ENCODE measurements at places on chromosomes 13 and 19.

DNA sequence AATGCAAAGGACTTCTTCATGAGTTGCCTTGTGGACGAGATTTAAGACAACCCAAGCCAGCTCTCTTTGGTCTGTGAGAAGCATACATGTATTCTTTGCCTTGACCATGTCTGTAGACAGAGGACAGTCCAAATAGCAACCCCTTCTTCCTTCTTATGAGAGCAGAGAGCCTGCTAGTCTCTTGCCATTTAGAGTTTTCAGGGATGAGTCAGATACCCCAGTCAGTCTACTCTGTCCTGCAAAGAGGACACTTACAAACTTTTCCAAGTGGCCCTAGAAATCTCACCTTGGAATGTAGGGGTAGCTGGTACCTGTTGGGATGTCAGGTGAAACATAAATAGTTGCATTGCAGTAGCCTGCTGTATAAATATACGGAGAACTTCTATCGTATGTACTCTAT, 36.7 kb downstream of the DNAJC3 start:
- DNase-seq: no peak

GRCh38 chr13:83816081-83816480, 66.2 kb downstream of the SLITRK1 start:
- DNase-seq: no peak

GRCh38 chr19:43489310-43489709, 15.2 kb downstream of the PHLDB3 start:
- DNase-seq: no peak

GRCh38 chr19:18168673-18169381, 4.8 kb upstream of the IFI30 start:
- no peak for DNase-seq

GRCh38 chr19:39479916-39480315, 722 bp upstream of the TIMM50 start:
- DNase-seq: no peak

DNA sequence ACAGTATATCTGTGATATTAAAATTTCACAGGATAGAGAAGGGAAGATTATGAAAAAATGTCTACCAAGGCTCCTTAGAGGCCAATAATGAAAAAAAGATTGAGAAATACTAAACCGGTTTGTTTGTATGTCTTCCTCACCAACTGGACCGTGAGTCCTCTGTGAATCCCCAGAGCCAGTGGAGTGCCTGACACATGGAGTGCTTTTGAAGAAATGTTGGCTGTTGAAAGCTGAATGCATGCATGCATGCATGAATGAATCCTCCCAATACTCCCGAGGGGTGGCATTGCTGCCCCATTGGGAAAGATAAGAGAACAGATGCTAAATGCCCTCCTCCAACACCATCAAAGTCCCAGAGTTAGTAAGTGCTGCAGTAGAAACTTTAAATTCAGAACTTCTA, 152.7 kb upstream of the SERP2 start:
- DNase-seq: no peak

DNA sequence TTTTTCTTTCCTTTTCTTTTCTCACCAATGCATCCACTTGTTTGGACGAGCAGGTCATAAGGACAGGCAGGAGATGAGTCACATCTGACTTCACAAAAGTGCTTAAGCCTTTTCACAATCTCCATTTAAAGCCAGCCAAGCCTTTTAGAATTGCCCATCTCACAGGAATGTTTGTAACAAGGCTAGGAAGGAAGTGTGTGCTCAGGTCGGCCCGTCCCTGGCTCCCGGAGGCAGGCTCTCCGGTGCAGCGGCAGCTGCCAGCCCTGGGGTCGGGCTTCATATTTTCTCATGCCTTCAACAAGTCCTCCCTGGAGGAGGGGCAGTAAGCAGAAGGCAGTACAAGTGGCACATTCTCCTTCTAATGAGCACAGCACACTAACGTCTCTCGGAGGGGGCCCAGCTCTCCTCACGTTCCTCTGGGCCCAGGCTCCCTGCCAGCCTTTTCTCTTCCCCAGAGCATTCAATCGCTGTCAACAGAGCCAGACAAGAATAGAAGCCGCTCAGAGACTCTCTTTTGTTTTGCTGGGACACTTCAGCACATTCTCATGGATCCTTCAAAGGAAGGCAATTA, 180.5 kb downstream of the COL4A1 start:
- DNase-seq: peak; percentile 66

DNA sequence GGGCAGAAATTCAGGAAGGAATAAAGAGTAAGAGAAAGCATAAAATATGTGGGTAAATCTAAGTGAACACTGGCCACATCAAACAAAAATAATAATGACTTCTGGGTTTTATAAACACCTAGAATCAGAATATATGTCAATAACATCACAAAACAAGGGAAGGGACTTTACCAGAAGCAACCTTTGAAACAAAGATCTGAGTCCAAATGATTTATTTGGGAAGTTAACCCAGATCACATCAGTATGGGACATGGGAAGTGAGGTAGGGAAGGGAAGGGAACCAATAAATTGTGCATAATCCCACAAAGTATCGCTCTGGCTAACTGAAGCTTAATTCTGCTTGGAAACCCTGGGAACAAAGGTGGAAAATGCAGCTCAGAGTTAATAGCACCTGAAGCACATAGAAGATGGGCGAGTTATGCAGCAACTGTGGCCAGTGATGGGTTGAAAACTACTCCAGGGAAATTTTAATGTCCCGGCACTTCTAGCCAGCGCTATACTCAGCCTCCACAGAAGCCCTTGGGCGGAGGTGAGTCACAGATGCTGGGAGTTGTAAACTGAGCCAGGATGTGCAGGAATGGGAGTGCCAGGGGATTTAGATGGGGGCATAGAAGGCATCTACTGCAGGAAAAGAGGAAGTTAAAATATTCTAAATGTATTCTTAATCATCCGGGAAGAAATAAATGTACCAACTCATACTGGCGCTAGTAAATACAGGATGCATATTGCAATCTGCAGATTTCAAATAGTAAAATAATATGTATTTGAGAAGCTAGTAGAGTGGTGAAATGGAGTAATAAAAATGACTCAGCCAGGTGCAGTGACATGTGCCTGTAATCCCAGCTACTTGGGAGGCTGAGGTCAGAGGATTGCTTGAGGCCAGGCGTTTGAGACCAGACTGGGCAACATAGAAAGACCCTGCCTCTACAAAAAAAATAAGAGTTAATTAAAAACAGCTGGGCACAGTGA, 34.2 kb upstream of the CEBPG start:
- DNase-seq: no peak

All from fibroblast of skin of left biceps (primary cell).